ENCODE measurements at places on chromosomes 16 and 17.

- DNase-seq: no peak
Observed at GRCh38 chr16:30996985-30997724, 12.1 kb downstream of the HSD3B7 start.

- no peak for DNase-seq
Observed at GRCh38 chr17:21223086-21223485, 9.1 kb upstream of the TMEM11 start.

DNA sequence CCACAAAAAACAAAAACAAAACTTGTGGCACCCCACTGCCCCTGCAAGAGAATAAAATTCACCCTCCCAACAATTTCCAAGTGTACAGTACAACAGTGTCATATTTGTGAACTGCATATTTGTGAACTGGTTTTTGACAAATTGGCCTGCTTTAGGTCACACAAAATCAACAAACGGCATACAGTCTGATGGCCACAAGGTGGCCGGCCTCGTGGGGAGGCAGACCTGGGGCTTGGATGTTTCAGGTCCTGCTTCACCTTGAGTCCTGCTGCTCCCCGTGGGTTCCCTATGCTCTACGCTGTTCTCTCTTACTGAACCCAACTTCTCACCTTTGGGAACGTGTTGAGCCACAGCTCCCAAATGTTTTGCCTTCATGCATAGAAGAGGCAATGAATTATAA lies 102.2 kb downstream of the CDK5R1 start:
- no peak for DNase-seq

DNA sequence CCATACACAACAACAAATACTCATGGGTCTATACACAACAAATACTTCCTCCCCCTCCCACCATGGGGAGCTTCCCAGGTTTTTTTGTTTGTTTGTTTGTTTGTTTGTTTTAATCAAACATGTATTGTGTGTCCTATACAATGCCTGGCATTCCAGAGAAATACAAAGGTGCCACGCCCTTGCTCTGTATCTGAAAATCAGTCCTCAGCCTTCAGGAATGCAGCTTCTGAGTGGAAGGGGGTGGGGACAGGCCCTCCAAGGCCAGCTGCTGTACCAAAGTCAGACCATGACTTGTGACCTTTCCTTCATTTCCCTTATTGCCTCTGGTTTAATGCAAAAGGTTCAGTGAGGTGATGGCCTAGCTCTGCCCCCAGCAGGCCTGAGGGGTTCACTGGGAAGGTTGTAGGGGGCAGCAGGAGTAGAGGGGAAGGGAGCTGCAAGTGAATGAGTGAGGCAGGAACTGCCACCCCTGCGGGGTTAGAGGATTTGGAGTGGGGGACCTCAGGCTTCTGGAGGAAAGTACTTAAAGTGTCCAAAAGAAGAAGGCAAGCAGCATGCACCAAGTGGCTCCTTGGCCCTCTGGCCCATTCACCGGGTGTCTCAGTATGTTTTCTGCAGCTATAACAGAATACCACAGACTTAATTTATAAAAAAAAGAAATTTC lies 105.2 kb downstream of the CLEC16A start:
- no peak for DNase-seq

DNA sequence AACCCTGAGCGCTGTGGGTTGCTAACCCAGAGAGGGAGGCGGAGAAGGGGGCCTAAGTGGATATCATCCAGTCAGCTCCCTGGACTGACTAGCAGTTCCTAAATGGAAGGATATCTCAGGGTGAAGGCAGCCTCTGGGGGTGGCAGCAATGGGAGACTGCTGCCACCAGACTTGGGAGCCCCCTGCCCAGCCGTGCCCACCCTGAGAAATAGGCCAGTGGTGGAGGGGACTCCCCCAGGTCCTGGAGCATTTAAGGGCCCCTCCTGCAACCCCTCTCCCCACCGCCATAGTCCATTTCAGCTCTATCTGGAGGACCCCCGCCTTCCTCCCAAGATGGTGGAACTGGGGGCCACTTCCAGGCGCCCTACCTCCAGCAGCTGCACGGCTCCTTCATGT lies 8.4 kb downstream of the TSPOAP1 start:
- DNase-seq: no peak

DNA sequence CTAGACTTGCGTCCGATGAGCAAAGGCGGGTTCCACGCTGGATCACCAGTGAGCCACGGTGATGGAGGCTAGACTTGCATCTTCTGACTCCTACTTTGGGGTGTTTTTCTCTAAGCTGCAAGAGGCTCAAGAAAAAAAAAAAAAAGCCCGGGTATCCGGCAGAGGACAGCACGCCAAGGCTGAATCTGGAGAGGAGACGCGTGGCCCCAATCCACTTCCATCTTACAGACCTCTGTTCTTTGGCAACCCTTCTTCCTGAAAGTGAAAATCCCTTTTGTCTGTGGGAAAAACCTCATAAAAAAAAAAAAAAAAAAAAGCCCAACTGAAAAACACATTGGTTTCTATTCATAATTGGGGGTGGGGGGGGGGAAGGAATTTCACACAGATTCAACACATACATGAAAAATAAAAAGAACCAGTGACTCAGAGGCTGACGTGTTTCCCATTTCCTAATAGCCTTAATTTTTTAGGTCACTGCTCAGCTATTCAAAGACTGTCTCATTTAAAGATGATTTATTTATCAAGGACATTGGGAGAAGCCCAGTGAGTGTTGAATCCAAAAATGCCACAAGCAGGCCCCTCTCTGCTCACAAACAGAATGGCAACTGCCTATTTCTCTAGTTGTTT lies 258.3 kb downstream of the FOXL1 start:
- DNase-seq: no peak

- DNase-seq: no peak
Observed at GRCh38 chr17:74779948-74780400, 3.8 kb upstream of the NAT9 start.

DNA sequence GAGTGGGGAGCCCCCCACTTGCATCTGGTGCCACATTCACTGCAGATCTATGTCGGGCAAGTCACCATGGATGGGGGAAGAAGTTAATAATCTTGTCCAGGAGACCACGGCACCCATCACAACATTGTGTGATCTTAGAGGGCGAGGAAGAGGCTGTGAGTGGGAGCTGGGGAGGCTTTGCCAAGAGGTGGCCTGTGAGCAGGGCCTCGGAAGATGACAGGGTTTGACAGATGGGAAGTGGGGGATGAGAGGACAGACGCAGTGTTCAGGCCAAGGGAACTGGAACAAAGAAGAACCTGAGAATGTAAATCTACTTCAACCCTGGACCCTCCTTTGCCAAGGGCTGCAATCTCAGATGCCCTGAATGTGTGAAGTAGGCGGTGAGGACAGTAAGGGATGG lies 12.4 kb downstream of the ACE start:
- DNase-seq: no peak

DNA sequence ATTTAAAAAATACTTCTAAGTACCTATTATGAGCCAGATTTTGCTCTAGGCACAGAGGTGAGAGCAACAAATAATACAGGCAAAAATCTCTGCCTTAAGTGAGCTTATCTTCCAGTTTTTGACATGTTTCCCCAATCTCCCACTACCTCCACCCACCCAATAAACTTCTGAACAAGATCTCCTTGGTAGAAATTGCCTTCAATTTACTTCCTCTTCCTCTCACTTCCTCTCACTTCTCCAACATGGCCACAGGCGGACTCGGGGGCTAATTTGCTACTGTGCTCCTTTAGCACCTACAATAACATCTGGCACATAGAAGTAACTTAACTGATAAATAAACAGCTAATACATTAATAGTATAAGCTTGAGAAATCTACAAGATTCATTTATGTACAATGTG lies 82.6 kb downstream of the CACNG1 start:
- DNase-seq: no peak

GRCh38 chr17:56810891-56811775 lies 22.6 kb downstream of the C17orf67 start:
- no peak for DNase-seq

Measured in NCI-H1092 (cell line).